CD14-positive monocyte (primary cell): ENCODE measurements at places on chromosomes 3 and 15.

- DNase-seq = no peak
These were observed 3.7 kb downstream of the PDIA5 start for GRCh38 chr3:123070510-123070909.

GRCh38 chr3:157240408-157240807 lies 80.5 kb upstream of the CCNL1 start:
- DNase-seq = no peak

DNA sequence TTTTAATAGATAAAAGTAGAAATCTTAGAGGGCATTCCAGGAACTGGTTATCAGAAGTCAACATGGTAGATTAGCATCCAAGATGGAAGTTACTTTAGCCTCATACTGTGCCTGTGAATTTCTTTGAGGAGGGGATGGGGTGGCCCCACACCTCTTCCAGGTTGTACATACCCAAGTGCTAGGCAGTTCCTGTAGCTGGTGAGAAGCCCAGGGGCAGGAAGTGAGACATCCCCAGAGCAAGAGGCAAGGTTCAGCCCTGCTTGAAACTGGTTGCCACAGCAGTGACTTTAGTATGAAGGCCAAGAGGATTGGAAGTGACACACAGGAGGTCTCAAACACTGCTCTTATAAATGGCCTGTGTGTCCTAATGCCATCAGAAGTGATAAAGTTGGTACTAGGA lies 11.9 kb downstream of the GTPBP8 start:
- DNase-seq = no peak

- no peak for DNase-seq
These were observed 8.1 kb downstream of the ZBTB47 start for GRCh38 chr3:42661593-42662022.

- no peak for DNase-seq
These were observed 37.0 kb downstream of the ABHD2 start for GRCh38 chr15:89125088-89125826.

GRCh38 chr3:114437897-114438296 lies 144.1 kb downstream of the TIGIT start:
- DNase-seq = no peak

DNA sequence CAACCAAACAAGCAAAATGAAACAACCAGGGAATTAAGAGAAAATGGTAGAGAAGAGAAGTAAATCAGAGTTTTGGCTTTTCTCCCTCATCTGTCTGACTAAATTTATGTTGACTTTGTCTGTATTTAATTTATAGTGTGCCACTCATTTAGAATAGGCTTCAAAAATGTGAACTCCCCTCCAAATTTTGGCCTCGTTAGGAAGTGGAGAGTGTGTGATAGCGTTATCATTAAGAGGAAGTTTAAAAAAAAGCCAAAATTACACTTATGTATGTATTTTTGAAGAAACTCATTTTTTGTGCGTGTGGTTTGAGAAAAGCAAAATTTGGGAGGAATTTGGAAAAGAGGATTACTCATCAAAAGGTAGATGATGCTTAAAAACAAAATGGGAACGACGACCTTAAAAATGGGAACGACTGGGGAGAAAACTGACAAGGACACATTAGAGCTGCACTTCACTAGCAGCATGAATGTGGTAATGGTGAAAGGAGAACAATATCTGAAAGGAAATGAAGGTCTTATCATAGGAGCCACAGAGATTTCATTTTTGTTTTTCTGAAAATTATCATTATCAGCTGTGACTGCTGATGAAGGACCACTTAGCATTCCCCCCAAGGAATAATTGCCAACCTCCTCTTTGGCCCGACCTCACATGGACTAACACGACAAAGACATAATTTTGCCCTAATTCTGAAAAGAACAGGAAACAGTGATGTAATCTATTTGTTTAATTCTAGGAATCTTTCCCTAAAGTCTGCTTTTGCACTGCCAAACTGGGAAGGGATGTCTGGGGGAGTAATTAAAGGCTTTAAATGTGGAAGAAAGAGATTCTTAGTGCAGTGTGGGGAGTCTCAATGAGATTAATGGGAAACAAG lies 163.2 kb upstream of the P2RY1 start:
- no peak for DNase-seq

GRCh38 chr15:48510976-48511375 lies 134.5 kb downstream of the FBN1 start:
- DNase-seq = no peak

DNA sequence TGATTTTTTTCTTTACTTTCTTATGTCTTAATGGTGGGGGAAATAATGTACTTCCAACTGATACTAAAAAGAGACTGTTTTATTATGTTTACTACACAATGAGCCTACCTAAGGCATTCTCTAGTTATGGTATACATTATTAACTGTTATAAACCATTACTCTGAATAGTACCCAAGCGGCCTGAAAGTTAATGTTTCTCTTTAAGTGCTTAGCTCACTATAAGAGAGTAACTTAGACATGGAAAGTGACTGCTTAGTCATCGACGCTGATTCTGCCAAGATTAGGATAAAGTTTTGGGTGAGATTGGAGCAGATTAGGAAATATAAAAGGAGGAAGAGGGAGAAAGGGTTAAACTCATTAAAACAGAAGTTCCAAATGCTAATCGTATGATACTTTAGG lies 365.0 kb downstream of the NLGN1 start:
- no peak for DNase-seq

- DNase-seq = no peak
These were observed 28.6 kb upstream of the VPS8 start for GRCh38 chr3:184783319-184783718.

GRCh38 chr15:62118520-62119226 lies 46.4 kb downstream of the C2CD4B start:
- no peak for DNase-seq

DNA sequence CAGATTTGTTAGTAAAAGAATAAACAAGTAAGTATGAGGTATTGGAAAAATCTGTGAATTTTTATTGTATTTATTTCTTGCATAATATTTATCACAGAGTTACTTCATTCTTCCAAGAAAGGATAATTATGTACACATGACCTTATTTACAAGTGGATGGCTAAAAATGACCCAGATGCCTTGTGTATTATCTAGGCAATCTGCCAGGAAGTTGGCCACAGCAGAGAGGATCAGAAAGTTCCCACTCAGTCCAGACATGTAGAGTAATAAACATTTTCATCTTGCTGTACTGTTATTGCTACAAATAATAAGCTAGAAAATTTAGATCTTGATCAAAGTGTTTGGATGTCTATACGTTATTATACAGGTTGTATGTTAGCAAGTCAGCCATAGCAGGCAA lies 317.1 kb downstream of the EPHA6 start:
- no peak for DNase-seq

DNA sequence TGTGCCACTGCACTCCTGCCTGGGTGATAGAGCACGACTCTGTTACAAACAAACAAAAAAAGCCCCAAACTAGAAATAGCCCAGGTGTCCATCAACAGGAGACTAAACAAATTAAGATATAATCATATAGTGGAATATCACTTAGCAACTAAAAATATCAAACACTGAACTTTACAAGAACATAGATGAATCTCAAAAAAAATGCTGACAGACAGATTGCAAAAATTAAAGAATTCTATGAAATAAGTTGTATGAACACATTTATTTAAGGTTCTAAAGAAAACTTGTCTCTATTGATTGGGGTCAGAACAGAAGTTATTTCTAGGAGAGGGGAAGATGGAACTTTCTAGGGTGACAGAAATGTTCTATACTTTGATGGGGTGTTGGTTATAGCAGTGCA lies 268.2 kb downstream of the CTNNB1 start:
- no peak for DNase-seq

DNA sequence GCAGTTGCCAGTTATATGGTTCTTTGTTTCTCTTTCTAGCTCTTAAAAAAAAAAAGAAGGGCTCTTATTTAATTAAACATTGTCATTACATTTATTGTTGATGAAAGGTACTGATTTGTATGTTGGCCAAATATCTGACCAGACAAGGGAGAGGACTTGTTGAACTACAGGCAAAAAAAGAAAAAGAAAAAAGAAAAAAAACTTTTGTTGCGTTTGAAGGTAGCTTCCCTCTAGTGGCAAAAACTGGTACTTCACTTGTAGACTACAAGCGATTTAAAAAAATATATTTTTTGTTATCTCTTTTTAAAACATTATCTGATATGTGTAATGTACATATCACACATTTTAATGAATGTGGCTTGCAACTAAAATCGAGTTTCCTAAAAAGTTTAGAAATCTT lies 280.6 kb downstream of the ROBO2 start:
- no peak for DNase-seq

DNA sequence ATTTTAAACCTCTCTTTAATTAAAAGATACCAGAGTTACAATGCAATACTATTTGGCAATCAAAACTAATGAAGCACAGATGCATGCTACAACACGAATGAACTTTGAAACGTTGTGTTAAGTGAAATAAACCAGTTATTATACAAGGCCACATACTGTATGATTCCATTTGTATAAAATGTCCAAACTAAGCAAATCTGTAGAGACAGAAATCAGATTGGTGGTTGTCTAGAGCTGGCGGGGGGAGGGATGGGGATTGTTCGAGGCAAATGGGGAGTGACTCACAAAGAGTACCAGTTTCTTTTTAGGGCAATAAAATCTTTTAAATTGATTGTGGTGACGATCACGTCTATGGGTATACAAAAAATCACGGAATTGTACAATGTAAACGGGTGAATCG lies 677.0 kb downstream of the NTRK3 start:
- DNase-seq = no peak

DNA sequence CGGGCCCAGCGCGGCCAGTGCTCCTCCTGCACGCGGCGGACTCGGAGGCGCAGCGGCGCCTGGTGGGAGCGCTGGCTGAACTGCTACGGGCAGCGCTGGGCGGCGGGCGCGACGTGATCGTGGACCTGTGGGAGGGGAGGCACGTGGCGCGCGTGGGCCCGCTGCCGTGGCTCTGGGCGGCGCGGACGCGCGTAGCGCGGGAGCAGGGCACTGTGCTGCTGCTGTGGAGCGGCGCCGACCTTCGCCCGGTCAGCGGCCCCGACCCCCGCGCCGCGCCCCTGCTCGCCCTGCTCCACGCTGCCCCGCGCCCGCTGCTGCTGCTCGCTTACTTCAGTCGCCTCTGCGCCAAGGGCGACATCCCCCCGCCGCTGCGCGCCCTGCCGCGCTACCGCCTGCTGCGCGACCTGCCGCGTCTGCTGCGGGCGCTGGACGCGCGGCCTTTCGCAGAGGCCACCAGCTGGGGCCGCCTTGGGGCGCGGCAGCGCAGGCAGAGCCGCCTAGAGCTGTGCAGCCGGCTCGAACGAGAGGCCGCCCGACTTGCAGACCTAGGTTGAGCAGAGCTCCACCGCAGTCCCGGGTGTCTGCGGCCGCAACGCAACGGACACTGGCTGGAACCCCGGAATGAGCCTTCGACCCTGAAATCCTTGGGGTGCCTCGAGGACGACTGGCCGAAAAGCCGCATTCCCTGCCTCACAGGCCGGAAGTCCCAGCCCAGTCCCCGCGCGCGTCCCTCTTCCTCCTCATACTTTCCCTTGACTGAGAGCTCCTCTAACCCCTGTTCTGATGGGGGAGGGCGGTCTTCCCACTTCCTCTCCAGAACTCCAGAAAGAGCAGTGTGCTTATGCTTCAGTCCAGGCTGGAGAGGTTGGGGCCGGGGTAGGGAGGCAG lies 1.4 kb upstream of the IL17RC start:
- DNase-seq = peak; percentile 46

DNA sequence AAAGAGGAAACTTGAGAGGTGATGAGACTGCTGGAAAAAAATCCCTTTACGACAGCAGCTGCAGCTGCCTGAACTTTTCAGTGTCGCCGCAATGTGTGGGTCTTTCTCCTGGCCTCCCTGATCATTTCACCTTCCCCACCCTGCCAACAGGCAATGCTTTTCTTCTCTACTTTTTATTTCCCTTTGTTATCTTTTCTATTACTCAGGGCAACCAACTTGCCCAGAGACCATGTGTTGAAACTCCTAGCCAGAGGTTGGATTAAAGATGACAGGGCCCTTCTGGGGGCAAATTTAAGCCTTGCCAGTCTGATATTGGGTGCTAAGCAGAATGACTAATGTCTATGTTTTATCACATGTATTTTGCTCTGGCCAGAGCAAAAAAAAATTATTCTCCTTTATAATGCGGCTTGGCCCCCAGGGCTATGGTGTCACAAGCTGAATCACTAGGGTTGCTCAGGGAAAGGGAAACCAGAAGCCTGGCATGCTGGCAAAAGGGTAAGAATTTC lies 51.5 kb upstream of the CFAP20DC start:
- DNase-seq = no peak

- DNase-seq = peak; percentile 5
These were observed 58.5 kb downstream of the ECT2 start for GRCh38 chr3:172808969-172809546.

DNA sequence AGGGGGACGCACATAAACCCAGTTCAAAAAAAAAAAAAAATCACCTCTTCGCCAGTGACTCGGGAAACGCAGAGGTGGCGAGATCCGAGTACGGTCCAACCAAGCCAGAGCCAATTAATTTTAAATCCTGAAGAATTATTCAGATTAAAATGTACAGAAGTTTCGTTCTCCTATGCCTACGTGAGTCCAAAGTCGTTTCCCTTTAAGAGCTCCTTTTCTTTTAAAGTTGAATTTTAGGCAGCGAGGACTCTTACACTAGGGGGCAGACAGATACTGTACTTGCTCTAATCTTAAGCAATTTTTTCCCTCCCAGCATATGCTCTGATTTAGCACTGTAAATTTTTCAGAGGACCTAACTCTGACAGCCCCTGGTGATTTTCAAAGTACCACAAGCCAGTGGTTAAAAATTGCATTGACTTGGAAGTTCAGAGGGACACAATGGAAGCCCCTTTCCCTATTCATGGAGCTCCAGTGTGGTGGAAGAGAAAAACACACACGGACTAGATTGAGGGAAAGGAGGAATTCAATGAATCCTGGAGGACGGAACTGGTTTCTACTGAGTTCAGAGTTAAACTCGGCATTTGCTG lies 3.3 kb upstream of the NR2F2 start:
- DNase-seq = no peak

- no peak for DNase-seq
These were observed 137.7 kb upstream of the TMEM108 start for GRCh38 chr3:132900481-132900880.

DNA sequence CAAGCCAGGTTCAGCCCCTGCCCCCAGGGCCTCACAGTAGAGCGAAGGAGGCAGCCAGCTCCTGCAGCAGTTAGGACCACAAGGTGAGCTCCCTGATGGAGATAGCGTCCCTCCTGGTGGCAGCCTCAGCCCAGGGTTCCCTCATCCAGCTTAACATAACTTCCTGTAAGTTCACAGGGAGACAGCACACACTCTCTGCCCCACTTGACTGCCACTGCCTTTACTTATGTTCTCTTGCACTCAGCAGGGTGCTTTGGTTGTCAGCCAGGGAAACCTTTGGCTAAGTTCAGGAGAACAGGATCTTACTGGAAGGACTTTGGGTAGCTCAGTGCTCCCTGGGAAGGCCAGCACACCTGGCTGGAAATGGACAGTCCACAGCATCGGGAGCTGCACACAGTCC lies 10.9 kb downstream of the KBTBD13 start:
- DNase-seq = no peak

GRCh38 chr3:50347187-50347813 lies 1.8 kb upstream of the ZMYND10 start:
- DNase-seq = peak; percentile 71

GRCh38 chr3:52029053-52029452 lies 27.3 kb downstream of the DUSP7 start:
- no peak for DNase-seq
